ENCODE measurements at places on chromosomes 4 and X.
A peak's percentile ranks its signal among the peaks of the same experiment; 100 is the strongest.

GRCh38 chr4:85556283-85556682, 81.3 kb downstream of the ARHGAP24 start:
- H3K27me3 ChIP-seq, result no peaks in the 10 kb centered on the region
- no peaks in the 10 kb centered on the region for H3K36me3 ChIP-seq

DNA sequence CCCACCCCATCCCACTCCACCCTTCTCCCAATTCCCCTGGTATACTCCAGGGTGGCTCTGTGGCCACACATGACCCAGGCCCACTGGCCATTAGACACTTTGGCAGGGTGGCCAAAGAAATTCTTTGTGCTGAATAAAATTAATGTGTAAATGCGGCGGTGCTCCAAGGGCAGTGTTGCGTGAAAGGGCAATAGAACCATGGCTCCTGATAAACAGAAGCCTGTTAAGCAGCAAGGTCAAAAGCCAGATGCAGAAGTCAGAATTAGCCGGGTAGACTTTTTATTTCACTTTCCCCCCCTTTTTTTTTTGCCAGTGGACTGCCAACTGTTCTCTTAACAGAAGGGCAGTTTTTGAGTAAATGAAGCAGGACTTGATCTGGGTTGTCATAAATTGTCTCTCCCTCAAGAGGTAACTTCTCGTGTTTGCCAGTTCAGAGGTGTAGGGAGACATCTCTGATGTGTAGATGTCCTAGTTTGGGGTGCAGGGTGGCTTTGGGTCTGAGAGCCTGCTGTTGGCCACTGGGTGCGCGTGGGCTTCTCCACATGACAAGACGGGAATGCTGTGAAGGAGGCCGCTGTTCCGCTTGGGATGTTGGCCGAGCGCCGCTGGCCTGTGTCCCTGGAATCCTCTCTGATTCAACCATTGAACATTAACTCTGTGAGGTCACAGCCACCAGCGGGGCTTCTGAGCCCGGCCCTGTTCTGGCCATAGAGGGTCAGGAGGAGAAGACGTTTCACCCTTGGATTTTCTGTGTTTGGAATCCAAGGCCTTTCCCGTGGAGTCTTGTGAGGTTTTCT, 139.5 kb downstream of the TBL1X start:
- no peak for DNase-seq
- peaks cover 13% of the 10 kb centered on the region for H3K36me3 ChIP-seq
- H3K27ac ChIP-seq, result no peak overlapping the region
- no peaks in the 10 kb centered on the region for H3K27me3 ChIP-seq
- peaks cover 3% of the 10 kb centered on the region for H3K4me1 ChIP-seq
- H3K4me3 ChIP-seq, result no peak overlapping the region

DNA sequence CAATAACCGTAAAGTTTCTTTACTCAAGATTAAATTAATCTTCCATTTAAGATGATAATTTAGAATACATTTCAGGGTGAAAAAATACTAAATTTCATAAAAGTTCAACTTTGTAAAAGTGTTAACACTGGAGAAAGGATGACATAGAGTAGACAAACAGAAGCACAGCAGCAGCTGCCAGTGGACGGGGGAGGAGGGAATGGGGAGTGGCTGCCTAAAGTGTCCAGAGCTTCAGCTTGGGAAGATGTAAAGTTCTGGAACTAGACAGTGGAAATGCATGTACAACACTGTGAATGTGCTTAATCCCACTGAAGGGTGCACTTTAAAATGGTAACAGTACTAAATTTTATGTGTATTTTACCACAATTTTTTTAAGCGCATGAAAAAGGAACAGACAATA, 39.9 kb downstream of the RELL1 start:
- no peaks in the 10 kb centered on the region for H3K27me3 ChIP-seq
- no peak overlapping the region for H3K4me3 ChIP-seq
- H3K4me1 ChIP-seq, result peaks cover 15% of the 10 kb centered on the region
- no peak for DNase-seq
- H3K27ac ChIP-seq, result no peak overlapping the region

DNA sequence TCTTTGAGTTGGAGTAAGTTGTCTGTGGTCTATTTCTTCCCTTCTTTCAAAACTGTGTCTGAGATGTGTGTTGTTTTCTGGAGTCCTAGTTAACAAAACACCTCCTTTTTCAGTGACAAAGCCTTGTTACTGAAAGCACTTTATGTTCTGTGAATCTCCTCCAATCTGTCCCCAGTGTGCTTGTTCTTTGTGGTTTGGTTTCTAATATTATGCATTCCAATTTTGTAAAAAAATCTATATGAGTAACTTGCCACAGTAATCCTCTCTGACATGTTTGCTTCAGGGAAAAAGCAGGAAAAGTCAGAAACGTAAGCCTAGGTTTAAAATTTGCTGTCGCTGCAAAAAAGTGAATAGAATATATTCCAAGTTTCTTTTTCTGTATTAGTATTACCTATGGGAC, 12.4 kb downstream of the PRRG1 start:
- no peak overlapping the region for H3K27ac ChIP-seq
- H3K27me3 ChIP-seq, result peaks cover 36% of the 10 kb centered on the region
- H3K36me3 ChIP-seq, result no peaks in the 10 kb centered on the region
- no peak for DNase-seq

DNA sequence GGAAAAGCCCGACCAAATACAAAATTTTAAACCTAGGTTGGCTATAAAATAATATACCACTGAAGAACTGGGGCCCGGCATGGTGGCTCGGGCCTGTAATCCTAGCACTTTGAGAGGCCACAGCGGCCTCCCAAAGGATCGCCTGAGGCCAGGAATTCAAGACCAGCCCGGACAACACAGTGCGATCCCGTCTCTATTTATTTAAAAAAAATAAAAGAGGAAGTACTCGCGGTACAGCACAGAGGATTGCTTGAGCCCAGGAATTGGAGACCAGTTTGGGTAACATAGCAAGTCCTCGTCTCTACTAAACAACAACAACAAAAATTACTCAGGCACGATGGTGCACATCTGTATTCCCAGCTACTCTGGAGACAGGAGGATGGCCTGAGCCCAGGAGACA, 44.8 kb upstream of the CDKN2AIP start:
- peaks cover 32% of the 10 kb centered on the region for H3K4me1 ChIP-seq
- no peak for DNase-seq
- no peak overlapping the region for H3K4me3 ChIP-seq
- no peak overlapping the region for H3K27ac ChIP-seq
- H3K27me3 ChIP-seq, result peaks cover 14% of the 10 kb centered on the region

- H3K36me3 ChIP-seq, result peaks cover 83% of the 10 kb centered on the region
- no peak for DNase-seq
- no peak overlapping the region for H3K27ac ChIP-seq
Observed at GRCh38 chr4:7772711-7773385, 166.8 kb downstream of the AFAP1 start.

DNA sequence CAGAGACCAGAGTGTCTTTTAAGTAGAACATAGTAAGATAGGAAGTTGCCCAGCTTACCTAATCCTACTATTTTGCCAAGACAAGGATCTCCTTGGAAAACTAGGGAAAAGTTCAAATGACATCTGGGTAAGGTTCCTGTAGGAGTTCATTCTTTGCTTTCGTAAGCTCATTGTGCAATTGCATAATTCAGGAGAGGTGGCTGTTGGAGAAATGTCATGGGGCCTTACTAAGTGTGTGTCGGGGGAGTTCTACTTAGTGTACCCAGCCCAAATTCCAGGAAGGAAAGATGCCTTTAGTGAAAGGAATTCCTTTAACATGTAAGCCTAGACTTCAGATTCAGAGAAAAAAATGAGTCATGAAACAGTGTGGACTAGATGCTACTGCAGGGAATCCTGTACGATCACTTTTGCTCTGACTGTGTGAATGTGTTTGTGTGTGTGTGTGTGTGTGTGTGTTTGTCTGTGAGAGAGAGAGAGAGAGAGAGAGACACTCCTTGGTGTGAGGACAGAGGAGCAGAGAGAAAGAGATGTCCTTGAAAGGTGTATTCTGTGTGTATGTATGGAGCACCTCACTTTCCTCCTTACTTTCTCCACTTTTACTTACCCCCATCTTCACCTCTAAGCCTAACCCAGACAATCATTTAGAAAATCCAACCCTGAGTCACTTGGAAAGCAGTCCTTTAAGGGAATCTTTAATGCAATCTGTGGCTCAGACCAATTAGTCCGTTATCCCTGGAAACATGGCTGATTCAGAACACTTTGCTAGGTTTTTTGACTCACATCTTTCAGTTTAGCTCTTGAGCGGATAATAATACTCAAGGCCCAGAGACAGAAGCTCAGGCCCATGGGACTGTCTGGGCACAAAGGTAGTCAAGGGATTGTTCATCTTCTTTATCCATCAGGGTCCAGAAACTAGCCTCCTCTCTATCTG, 114.5 kb upstream of the ACSL4 start:
- peaks cover 25% of the 10 kb centered on the region for H3K27me3 ChIP-seq
- DNase-seq, result no peak
- no peak overlapping the region for H3K4me3 ChIP-seq
- peaks cover 20% of the 10 kb centered on the region for H3K4me1 ChIP-seq

GRCh38 chrX:110557864-110558263, 199.2 kb downstream of the RTL9 start:
- no peak overlapping the region for H3K4me3 ChIP-seq
- H3K4me1 ChIP-seq, result no peaks in the 10 kb centered on the region
- H3K27ac ChIP-seq, result no peak overlapping the region
- peaks cover 41% of the 10 kb centered on the region for H3K27me3 ChIP-seq
- no peaks in the 10 kb centered on the region for H3K36me3 ChIP-seq
- no peak for DNase-seq

GRCh38 chr4:36358173-36358572, 76.8 kb downstream of the DTHD1 start:
- no peak overlapping the region for H3K27ac ChIP-seq
- H3K27me3 ChIP-seq, result no peaks in the 10 kb centered on the region
- peaks cover 1% of the 10 kb centered on the region for H3K4me1 ChIP-seq
- H3K4me3 ChIP-seq, result no peak overlapping the region

- H3K4me1 ChIP-seq, result no peaks in the 10 kb centered on the region
- H3K27me3 ChIP-seq, result peaks cover 11% of the 10 kb centered on the region
- no peak overlapping the region for H3K27ac ChIP-seq
- no peaks in the 10 kb centered on the region for H3K36me3 ChIP-seq
Observed at GRCh38 chr4:55215087-55215486, 89.7 kb upstream of the KDR start.

- H3K4me1 ChIP-seq, result peaks cover 3% of the 10 kb centered on the region
- H3K4me3 ChIP-seq, result no peak overlapping the region
- H3K27me3 ChIP-seq, result peaks cover 13% of the 10 kb centered on the region
- DNase-seq, result no peak
- H3K27ac ChIP-seq, result no peak overlapping the region
Observed at GRCh38 chr4:52576961-52577623, 82.0 kb downstream of the USP46 start.

- no peak overlapping the region for H3K27ac ChIP-seq
- H3K4me3 ChIP-seq, result no peak overlapping the region
- H3K27me3 ChIP-seq, result peaks cover 61% of the 10 kb centered on the region
Observed at GRCh38 chrX:111386077-111386476, 25.9 kb downstream of the DCX start.

GRCh38 chr4:133162941-133163340, 13.8 kb downstream of the PCDH10 start:
- DNase-seq, result no peak
- H3K27ac ChIP-seq, result no peak overlapping the region
- H3K4me1 ChIP-seq, result no peaks in the 10 kb centered on the region
- H3K36me3 ChIP-seq, result no peaks in the 10 kb centered on the region
- no peaks in the 10 kb centered on the region for H3K27me3 ChIP-seq

DNA sequence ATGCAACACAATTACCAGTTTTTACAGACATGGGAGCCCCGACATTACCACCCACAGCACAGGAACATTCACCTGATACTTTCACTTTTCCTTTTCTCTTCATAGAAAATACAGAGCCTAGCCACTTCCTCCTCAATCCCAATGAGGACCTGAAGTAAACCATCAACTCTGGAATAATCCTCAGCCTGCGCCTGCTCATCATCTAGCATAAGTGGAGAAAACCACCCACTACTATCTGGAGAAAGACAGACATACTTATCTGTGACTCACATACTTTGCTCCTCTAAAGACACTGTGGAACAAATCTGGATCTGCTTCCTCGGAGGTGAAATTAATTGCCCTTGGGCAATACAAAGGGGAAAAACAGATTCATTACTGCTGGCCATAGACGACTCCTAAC, 47.8 kb downstream of the ZCCHC13 start:
- H3K4me1 ChIP-seq, result peaks cover 8% of the 10 kb centered on the region
- no peak for DNase-seq
- H3K27ac ChIP-seq, result no peak overlapping the region

DNA sequence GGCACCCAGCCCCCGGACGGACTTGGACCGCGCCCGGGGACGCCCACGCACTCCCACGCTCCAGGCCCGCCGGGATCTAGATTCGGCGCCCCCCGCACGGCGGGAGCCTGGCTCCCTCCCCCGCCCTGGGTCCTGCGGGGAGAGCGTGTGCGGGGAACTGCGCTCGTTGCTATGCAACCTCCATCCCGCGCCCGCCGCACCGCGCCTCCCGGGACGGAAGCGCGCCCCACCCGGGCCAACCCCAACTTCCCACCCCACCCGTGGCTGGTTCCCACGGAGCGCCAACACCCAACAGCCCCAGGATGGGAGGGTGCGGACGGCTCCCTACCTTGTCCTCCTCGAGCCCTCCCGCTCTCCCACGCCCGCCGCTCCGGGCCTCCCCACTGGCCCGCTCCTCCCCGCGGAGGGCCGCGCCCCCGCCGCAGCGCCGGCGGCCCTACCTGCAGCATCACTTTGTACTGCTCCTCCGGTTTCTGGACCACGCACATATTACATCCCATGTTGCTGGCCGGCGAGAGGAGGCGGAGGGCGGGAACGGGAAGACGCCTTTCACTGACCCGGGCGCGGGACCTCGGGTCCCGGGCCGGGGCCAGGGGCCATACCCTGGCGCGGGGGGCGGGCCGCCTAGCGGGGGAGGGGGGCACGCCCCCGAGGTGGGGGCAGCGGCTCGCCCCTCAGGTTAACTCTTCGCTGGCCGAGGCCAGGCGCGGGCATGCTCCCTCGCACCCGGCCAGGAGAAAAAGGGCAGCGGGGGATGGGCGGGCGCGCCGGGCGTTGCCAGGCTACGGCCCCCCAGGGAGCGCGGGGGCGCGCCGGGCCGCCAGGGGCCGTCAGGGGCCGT, at the start of gene PDZD4:
PDZD4 (minus strand) TSS at position 746 of the 841 bp plus-strand sequence; CDS start at position 500, 246 bp downstream.
- DNase-seq, result no peak
- H3K4me1 ChIP-seq, result peaks cover 10% of the 10 kb centered on the region
- peak within 1 kb of the TSS; percentile 47 for H3K4me3 ChIP-seq
- H3K27me3 ChIP-seq, result peaks cover 52% of the 10 kb centered on the region

GRCh38 chrX:113473418-113473817, 632.8 kb upstream of the AMOT start:
- no peak for DNase-seq
- H3K4me3 ChIP-seq, result no peak overlapping the region

DNA sequence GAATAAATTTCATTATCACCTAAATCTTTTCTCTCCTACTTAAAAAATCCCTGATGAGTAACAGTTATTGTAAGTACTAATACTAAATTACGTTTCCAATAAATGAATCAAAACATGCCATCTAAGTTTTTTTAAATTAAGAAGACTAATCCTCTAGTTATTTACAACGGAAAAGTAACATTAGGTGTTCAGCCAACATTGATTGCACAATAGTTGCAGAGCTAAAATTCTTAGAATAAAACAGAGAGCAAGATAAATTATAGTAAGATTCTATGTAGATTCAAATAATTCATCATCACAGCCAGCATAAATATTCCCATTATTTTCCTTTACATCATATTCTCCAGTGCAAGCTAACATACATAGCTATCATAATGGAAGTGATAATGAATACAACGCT, 139.2 kb downstream of the HDX start:
- no peaks in the 10 kb centered on the region for H3K36me3 ChIP-seq
- DNase-seq, result no peak
- peaks cover 15% of the 10 kb centered on the region for H3K27me3 ChIP-seq
- no peak overlapping the region for H3K4me3 ChIP-seq
- no peak overlapping the region for H3K27ac ChIP-seq

GRCh38 chr4:88291003-88291402, 6.6 kb upstream of the PPM1K start:
- no peak overlapping the region for H3K4me3 ChIP-seq
- peaks cover 3% of the 10 kb centered on the region for H3K4me1 ChIP-seq
- H3K27me3 ChIP-seq, result no peaks in the 10 kb centered on the region
- H3K36me3 ChIP-seq, result no peaks in the 10 kb centered on the region
